ENCODE measurements at places on chromosomes 2 and 18.

GRCh38 chr2:1236606-1237005 is 176.7 kb upstream of the TPO start:
- DNase-seq, result no peak

GRCh38 chr2:620004-620403 is 57.2 kb downstream of the TMEM18 start:
- no peak for DNase-seq

DNA sequence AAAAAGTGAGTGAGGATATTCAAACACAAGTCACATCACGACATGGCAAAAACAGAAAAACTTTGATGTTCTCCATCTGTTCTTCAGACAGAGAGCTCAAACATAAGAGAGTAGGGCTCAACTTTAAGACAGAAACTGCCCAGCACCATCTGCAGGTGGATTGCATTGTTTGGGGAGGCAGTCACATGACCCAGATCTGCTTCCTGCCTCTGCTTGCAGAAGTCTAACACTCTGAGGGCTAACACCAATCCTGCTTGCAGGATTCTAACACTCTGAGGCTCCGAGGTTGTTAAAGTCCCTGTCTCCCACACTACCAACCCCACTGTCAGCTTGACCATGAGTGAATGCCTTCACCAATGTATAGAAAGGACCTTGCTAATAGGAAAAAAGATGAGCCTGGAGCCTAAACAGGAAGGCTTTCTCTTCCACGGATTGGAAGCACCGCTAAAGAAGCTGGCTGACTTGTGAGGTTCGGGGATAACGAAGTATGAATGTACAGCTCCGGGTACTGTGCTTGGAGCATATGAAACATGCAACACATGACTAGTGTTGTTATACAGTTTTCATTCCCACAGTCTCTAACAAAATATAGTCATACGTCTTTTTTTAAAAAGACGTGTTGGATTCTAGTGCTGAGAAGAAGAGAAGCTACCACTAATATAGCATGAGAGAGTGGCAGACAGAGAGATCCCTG is 176.6 kb upstream of the CREB1 start:
- DNase-seq, result no peak

GRCh38 chr2:234437642-234438304 is 59.1 kb downstream of the ARL4C start:
- no peak for DNase-seq

GRCh38 chr2:109029490-109030201 is 40.6 kb upstream of the EDAR start:
- DNase-seq, result no peak

- DNase-seq, result no peak
Measured at GRCh38 chr2:126736133-126736874, 80.3 kb downstream of the GYPC start.

Data from central memory CD8-positive, alpha-beta T cell (primary cell).